EH (cell line): ENCODE measurements at places on chromosomes 16 and 17.

DNA sequence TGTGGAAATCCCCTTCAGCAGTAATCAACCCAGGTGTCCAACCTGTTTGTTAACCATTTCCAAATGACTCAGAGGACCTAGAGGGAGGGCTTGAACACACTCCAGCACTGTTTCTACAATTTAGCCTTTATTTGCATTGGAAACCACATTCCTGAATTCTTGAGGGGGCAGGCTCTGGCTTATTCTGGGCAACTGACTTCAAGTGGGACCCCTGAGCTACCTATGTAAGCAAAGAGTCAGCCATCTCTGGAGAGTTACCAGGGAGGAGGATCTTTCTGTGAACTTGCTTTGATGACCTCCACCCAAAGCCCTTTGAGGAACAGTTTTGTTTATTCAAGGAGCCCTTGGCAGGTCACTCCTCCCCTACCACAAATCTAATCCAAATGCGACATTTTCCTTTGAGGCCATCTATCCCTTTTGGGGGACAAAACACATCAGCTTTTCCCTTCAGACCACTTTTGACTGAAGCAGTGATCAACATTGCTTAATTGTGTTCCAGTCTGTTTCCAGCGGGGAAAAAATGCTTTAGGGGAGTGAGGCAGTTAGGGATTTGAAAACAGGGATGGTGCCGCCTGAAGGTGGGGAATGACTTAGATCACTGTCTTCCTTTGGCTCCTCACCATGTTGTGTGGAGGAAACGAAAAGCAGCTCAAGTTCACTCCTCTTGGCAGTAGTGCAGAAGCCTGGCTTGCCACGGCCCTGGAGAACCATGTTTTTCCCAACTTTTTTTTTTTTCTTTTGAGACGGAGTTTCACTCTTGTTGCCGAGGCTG, 46.2 kb downstream of the TUBD1 start:
- DNase-seq: peak; percentile 85

- no peak for DNase-seq
Observed at GRCh38 chr16:20051147-20051546, 22.5 kb downstream of the GPR139 start.

GRCh38 chr17:48751172-48751571, 22.6 kb upstream of the HOXB13 start:
- DNase-seq: no peak

DNA sequence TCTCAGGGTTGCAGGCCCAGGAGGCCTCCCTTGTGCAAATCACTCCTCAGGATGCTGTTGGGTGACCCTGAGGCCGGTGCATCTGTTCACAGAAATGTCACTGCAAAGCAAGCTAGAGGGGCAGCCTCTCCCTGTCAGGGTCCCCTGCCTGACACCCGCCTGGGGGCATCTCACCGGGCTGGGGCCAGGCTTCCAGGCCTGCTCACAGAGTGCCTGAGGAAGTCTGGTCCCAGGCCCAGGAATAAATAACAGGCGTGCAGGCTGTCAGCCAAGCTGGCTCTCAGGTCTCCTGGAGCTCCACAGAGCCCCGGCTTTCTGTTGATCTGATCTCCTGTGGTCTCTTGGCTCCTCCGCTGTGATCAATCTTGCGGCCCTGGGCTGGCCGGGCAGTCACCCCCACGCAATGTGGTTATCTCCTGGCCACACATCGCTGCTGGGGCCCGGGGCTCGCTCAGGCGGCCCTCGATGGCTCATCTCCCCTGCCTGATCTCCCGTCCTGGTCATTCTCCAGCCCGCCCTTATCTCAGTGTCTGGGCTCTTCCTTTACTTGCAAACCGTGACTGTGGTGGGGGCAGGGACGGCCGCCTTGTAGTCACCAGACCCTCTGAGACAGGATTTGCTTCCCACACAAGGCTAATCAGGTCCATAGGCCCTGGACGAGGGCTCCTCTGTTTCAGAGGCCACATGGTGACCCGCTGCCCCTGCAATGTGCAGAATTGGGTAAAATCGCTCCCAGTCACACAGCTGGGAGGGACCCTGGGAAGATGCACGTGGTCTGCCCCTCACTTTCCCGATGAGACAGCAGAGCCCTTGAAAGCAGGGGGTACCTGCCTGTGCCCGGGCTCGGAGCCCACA, 231.2 kb upstream of the GSE1 start:
- DNase-seq: no peak

DNA sequence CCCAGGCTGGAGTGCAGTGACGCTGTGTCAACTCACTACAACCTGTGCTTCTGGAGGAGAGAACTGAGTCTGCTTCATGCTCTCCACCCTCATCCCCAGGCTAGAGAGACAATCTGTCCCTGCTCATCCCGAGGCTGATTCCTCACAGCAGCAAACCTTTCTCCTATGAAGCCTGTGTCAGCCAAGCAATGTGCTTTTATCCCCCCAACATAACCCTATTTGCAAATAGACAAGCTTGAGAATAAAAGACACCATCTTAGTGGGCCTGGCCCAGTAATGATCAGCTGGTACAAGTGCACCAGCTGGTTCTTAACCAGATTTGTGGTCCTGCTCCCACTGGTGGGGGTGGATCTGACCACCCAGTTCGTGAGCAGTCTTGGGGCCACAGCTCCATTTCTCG, 322.8 kb downstream of the CPPED1 start:
- no peak for DNase-seq

DNA sequence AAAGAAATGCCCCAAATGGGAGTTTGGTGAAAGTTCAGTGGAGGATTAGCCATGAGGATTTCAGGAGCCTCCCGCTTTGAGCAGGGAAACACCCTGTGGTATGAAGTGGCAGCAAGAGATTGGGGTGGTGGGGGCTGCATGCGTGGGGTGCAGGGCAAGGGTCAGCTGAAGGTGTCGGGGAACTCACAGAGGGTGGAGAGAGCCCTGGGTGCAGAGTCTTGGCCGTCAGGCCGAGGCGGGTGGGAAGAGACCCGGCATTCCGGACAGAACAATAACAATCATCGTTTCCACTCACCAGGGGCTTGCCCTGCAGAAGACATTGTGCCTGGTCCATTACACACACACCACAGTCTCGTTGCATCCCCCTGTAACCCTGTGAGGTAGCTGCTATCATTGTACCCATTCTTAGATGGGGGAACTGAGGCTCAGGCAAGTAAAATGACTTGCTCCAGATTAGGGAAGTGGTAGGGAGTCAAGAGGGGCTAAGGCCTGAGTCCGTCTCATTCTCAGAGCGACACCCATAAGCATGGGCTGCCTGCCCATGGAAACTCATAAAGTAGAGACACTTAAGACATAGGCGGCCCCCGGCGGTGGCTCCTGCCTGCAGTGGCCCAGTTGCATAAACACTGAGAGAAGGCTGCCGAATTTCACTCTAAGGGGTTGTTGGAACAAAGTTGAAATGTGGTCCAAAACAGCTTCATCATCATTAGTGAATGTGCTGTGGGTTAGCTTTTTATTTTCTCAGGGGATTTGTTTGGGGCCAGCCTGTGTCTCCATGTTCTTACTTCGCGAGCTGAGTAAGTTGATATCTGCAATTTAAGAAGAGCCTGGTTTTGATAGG, 93.3 kb downstream of the CMIP start:
- DNase-seq: no peak

GRCh38 chr17:39752241-39752881, 14.6 kb downstream of the GRB7 start:
- DNase-seq: no peak

- DNase-seq: peak; percentile 55
Observed at GRCh38 chr16:590188-590814, 435 bp downstream of the RAB40C start.

GRCh38 chr16:51939378-51939871, 607.5 kb downstream of the TOX3 start:
- no peak for DNase-seq

DNA sequence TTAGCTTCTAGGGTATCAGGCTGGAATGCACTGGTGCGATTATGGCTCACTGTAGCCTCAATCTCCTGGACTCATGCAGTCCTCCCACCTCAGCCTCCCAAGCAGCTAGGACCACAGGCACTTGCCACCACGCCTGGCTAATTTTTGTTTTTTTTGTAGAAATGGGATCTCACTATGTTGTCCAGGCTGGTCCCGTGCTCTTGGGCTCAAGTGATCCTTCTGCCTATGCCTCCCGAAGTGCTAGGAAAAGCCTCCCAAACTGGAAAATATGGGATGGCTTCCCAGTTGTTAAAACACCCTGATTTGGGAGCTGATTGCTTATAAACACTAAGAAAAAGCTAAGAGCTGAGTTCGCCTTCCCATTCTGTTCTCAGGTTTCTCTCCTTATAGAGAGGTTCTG, 6.6 kb upstream of the ZNF263 start:
- DNase-seq: no peak

DNA sequence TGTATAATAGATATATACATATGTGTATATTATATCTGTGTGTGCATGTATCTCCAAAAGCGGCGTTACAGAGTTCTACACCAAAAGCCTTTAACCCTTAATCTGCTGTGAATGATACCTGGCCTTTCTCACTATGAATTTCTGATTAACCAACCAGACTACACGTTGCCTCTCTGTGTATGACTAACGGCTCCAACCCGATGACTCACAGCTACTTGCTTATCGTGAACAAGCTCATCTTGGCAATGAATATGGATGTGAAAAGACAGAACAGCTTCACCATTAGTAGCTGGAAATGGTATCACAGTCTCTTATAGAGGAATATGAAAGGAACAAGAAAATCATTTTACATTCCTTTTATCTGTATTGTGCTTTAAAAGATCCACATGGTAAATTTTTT, 23.8 kb upstream of the ARHGAP44 start:
- peak; percentile 88 for DNase-seq

DNA sequence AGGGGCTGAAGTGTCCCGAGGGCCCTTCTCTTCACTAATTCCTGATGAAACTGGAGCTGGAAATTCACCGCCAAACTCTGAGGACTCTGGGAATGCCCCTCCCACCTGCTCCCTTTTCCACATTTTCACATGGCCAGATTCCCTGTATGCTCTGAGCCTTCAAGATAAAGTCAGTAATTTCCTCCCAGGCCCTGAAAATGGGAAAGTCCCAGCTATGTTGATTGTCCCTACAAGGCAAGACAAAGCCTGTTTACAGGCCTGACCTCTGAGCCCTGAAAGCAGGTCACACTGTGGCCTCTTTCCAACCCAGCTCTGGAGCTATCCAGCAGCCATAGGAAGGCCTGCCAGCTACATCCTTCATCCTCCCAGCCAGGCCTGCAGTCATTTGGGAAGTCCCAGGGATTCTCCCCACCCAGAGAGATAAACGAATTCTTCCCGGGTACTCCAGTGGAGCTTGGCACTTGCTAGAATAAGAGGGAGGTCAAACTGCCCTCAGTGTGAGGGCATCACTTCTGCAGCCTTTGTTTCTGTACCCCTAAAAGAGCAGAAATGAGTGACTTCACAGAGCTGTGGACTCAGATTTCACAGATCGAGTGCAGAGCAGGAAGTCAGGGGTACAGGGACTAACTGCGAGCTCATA, 19.6 kb upstream of the CCL2 start:
- DNase-seq: peak; percentile 72

DNA sequence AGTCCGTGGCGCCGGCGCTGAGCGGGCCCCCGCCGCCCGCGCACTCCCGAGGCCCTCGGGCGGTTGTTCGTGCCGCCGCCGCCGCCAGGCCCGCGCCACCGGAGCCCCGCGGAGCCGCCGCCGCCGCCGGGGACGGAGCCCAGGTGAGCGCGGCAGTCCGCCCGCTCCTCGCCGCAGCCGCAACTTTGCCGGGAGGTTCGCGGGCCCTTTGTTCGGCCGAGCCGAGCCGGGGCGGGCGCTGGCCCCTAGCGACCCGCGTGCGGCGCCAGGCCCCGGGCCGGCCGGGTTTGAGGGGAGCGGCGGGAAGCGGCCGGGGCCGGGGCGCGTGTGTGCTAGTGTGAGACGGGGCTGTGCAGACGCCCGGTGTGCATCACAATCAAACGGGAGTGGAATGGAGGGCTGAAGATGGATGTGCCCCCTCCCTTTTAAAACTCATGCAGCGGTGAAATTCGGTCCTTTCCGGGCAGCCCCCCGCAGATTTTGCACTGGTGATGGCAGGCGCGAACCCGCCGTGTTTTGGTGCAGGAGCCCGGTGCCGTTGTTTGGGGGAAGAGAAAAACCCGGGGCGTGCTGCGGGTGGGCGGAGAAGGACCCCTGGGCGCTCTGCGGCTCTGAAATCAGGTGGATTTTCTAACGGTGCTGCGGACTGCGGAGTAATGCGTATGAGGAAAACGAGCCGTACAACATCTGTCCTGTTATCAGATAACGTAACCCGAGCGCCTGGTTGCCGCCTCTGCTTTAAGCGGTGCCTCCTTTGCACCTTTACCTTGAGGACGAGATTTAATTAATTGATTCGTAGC, 823 bp downstream of the TNRC6C start:
- DNase-seq: peak; percentile 16

DNA sequence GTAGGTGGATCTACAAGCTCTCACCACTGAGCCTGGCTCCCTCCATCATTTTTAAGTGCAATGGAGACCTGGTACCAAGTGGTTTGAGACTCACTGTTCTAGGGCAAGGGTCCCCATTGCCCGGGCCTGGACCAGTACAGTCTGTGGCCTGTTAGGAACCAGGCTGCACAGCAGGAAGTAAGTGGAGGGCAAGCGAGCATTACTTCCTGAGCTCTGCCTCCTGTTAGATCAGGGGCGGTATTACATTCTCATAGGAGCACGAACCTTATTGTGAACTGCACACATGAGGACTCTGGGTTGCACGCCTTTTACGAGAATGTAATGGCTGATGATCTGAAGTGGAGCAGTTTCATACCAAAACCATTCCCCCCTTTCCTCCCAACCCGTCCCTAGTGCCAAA, 6.8 kb upstream of the ZNF594 start:
- no peak for DNase-seq

- DNase-seq: no peak
Observed at GRCh38 chr16:89841275-89841674, 13.0 kb downstream of the SPIRE2 start.

GRCh38 chr17:17983376-17983775, 10.7 kb downstream of the DRC3 start:
- no peak for DNase-seq

- DNase-seq: no peak
Observed at GRCh38 chr16:60279061-60279665, 1545.0 kb upstream of the GOT2 start.

GRCh38 chr16:57372372-57373116, at the start of gene CX3CL1:
TSS of gene CX3CL1 (plus strand) at chr16:57372490. CDS start at chr16:57372569, 79 bp downstream.
- peak; percentile 68 for DNase-seq
